NCI-H748 treated with DMSO at 0.1 percent for 48 hours (cell line): ENCODE measurements at places on chromosomes 4 and X.

DNA sequence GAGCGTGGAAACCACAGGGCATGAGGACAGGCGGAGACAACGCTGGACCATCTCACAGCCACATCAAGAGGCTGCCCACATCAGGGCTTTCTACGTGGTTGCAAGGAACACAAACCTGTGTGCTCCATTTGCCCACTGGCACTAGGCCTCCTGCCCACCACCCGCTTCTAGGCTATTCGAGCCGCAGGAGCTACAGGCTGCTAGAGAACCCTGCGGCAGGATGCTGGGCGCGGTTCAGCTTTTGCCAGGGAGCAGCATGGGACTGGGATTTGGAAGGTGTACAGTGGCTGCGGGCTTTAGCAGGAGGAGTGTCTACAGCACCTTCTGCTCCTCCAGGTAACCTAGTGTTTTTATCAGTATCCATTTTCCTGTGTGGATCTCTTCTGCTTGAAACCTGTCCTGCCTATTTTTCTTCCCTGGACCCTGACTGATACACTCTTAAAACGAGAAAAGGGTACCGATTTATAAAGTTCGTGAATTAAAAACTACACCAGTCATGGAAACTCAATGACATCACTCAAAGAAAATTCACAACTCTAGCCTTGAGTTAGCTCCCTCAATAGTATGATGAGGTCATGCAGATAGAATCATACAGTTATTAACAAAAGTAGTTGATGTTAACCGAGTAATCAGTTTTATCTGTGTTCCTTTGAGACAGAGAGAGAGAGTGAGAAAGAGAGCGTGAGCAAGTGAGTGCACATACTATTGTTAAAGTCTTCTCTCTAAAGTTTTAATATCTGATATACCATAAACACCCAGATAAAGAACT lies 12.8 kb downstream of the NOP14 start:
- no peak for DNase-seq

DNA sequence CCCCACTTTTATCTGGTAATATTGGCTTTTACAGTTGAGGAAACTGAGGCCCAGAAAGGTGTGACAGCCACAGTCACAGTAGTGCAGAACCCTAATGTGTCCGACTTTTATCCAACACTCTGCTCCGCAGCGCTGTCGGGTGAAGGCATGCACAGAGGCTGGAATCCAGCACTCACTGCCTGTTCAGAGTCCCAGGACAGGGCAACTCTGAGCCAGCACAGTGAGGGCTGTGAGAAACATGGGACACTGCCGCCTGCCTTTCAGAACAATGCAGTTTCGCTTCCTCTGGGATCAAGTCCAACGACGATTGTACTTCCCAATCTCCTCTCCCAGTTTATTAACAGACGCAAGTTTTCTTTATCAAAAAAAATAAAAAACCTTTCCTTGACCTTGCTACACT lies 41.9 kb upstream of the PDGFRA start:
- DNase-seq: no peak

- DNase-seq: no peak
Observed at GRCh38 chrX:129706400-129707072, 32.2 kb upstream of the XPNPEP2 start.

DNA sequence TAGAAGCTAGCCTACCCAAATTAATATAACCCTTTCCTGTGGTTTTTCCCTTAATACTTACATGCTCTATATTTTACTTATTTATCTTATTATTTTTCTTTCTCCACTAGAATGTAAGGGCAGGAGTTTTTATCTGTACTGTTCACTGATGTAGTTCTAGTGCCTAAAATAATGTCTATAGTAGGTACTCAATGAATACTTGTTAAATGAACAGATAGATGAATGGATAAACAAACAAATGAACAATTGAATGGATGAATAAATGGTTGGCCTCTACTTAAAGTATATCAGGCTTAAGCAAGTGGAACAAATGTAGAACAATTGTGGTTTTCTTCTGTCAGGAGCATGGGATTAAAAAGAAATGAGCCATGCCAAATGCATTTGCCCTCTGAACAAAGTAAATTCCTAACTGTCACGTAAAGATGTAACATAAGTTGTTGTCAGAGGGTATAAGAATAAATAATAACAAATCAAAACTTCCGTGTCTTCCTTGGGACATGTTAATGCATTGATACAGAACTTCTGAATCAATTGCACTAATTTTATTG lies 54.1 kb downstream of the SYTL5 start:
- DNase-seq: no peak

- peak; percentile 4 for DNase-seq
Observed at GRCh38 chr4:87985097-87985886, 9.8 kb downstream of the SPP1 start.

DNA sequence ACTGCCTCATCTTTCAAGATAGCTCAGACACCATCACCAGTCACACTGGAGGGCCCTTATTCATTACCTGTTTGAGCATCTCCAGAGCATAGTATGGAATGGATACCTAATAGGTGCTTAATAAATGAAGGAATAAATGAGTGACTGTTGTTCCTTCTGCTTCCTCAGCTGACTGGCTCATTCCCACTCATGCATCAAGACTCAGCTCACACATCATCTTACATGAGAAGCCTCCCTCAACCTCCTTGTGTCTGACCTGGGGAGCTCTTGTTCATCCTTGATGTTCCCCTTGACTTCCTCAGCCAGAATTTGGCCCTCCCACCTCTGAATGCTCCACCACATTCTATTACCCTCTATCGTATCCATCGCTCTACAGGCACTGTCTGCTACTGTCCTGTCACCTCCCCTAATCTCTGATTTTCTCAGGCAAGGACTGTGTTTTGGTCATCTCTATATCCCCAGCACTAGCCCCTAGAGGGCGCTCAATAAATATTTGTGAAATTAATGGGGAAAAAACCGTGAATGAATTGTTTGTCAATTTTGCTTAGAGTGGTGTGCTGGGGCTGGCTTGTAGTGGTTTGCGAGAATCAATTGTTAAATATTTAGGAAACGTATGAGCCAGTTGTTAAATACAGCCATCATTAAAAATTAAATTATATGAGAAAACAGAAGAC lies 88.3 kb downstream of the NHSL2 start:
- no peak for DNase-seq
